ENCODE measurements at places on chromosomes 6 and 20.

GRCh38 chr6:25476126-25476525 lies 175.9 kb upstream of the SCGN start:
- DNase-seq: no peak

- no peak for DNase-seq
These were observed 23.5 kb downstream of the SLC17A4 start for GRCh38 chr6:25777856-25778649.

- no peak for DNase-seq
These were observed 83.7 kb downstream of the CHMP4B start for GRCh38 chr20:33894798-33895197.

GRCh38 chr6:159101656-159102055 lies 56.9 kb upstream of the TAGAP start:
- no peak for DNase-seq

Data from DMS79 treated with DMSO at 0.1 percent for 48 hours (cell line).